Activated T-cell treated with anti-CD3 and anti-CD28 coated beads for 24 hours (primary cell): ENCODE measurements at places on chromosomes 4 and X.
A peak's percentile ranks its signal among the peaks of the same experiment; 100 is the strongest.

- DNase-seq: no peak
These were observed 58.9 kb upstream of the NFKB1 start for GRCh38 chr4:102441978-102442911.

- no peak for DNase-seq
These were observed 16.1 kb downstream of the RHOH start for GRCh38 chr4:40212674-40213527.

- no peak for DNase-seq
These were observed 679.9 kb upstream of the MAGEB2 start for GRCh38 chrX:29535212-29536162.

- no peak for DNase-seq
These were observed 6.6 kb upstream of the LOC101059915 start for GRCh38 chrX:71660562-71661416.

DNA sequence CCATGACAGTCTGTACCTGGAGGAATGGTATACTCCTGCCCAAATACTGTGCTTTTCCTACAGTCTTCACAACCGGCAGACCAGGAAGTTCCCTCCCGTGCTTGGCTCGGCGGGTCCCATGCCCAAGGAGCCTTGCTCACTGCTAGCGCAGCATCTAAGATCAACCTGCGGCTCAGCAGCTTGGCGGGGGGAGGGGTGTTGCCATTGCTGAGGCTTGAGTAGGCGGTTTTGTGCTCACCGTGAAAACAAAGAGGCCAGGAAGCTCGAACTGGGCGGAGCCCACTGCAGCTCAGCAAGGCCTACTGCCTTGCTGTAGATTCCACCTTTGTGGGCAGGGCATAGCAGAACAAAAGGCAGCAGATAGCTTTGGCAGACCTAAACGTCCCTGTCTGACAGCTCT lies 152.7 kb downstream of the TEX11 start:
- peak; percentile 28 for DNase-seq

DNA sequence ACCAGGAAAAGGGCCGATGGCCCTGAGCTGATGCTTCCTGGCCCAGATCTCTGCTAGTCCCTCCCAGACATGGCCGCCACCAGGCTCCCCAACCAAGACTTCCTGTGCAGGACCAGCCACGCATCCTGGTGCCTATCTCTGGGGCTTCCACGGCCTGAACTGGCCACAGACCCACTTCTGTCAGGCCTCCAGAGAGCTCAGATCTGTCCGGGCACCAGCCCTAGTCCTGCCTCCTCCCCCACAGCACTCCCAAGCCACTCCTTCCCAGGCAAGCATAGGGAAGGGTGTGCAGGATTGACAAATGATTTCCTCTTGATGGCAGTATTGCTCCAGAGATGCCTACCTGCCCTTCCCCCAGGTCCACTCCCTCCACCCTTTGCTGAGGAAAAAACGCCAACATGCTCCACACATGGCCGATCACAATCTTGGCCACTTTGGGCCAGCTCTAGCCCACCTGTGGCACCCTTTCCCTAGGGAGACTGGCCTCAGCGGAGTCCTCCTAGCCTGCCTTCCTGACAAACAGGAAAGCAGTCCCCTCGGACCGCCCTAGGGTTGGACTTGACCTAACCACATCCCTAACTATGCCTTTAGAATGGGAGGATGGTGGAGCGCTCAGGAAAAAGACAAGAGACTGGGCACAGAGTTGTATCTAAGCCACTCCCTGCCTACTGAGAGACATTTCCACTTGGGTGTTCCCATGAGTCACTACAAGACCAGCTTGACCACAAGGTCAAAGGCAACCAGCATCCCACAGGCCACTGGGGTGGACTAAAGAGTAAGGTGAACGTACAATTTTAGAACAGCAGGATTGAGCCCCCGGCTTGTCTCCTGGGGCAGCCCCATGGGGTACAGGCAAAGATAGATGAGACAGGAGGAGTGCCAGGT lies 277.5 kb upstream of the AGTR2 start:
- no peak for DNase-seq

GRCh38 chr4:99710681-99711345 lies 53.2 kb upstream of the C4orf54 start:
- DNase-seq: no peak
